ENCODE measurements at places on chromosomes 2 and 18.

- peak; percentile 37 for DNase-seq
These were observed 59.8 kb upstream of the SLC38A11 start for GRCh38 chr2:165015052-165015642.

DNA sequence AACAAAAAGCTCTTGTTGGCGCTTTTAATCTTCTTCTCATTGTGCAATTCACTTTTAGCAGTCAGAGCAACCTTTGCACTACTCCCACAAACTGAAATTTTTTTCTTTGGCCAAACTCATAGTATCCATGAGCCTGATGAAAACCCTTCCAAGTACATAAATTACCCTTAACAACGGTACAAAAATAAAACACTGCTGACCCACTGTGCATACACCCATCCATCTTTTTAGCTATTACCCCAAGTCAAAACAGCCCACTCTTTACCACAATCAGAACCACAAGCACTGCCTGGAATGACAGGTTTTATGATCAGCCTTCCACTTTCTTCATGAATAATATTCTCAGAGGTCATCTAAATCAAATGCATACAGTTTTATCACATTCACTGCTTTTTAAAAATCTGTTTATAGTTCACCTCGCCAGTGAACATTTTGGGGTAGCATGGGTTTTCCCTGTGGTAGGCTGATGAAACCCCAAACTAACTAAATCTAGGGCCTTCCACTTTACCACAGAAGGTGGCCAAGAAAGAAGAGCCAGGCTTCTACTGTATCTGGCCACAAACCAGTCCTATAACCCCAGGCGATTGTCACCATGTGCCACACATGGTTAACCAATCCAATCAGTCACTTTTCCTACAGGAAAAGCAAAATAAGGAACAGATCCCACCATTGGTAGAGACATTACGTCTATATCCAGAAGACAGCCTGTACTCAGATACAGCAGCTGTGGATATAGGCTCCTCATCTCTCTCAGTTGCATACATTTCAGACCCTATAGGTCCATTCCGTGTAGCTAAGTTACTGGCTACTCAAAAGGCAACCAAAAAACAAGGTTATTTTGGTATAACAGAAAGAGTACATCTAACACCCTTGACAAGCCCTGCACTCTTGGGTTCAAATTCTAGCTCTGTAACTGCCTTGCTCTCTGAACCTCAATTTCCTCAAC is 171.3 kb downstream of the THADA start:
- no peak for DNase-seq

DNA sequence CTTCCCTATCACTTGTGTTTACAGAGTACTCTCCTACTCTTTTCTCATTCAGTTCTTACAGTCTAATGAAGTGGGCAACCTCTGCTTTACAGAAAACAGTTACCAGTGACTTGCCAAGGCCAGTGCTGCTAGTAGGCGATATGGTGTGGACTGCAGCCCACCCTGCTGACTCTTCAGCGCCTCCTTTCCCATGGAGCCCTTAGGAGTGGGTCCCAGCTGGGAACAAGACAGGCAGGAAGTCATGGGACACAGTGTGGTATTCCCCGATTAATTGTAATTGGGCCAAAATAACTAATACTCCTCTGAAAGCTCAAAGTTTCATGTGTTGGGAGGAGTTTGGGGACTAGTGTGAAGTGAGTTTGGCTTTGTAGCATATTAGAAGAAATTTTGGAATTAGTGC is 120.1 kb upstream of the EML6 start:
- DNase-seq: no peak

- DNase-seq: peak; percentile 97
These were observed at the start of gene MARCHF7 for GRCh38 chr2:159712143-159712928. Gene MARCHF7, plus strand, starts transcription at chr2:159712506. Its CDS starts 16,517 bp downstream, at chr2:159729023.

GRCh38 chr2:183919167-183919566 is 679.2 kb upstream of the ZNF804A start:
- DNase-seq: no peak

DNA sequence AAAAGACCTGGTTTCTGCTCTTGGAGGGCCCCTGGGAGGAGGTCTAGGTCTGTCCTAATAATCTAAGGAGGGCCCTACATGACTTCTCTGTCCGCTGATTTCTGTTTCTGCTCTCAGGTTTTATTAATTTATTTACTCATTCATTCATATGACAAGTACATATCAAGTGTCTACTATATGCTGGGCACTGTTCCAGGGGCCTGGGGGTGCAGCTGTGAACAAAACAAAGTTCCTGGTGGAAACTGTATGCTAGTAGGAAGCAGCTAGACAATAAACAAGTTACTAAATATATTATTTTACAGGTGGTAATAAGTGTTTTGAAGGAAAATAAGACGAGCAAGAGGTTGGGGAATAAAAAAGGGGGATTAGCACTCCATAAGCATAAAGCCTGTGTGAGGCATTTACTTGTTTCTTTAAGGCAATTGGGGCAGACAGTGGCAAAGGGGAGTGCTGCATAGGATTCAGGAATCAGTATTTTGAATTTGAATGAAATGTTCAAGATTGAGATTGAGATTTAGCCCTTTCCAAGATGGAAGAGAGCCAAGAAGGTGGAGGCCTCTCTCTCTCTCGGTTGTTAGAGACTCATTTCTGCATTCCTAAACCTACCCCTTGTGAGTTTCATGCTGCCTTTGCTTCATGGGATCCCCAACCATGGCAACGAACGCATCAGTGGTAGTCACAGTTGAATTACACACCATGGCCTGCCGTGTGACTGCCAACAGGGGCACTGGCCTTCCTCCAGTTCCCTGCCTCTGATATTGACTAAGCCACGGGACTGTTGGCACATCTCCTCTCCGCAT is 28.3 kb downstream of the DRC1 start:
- no peak for DNase-seq
